ENCODE measurements at places on chromosomes 1 and 21.

GRCh38 chr1:214005708-214006107, 17.9 kb downstream of the PROX1 start:
- no peak for DNase-seq

GRCh38 chr1:41368801-41369200, 7.6 kb downstream of the FOXO6 start:
- no peak for DNase-seq

DNA sequence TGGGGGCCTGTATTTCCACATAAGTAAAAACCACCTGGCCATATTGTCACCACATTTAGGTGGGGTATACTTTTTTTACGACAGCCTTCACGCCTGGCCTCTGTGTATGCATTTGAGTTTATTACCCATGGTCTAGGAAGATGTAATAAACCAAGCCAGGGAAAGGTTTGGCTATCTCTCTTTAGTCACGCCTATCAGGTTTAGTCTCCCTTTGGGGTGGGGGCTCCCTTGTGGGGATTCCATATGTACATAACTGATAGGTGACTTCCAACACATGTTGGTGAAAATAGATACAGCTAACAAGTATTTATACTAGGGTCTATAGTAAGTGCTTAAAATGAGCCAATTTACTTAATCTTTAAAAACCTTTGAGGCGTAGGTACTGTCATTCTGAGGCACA, 4.2 kb downstream of the YBX1 start:
- DNase-seq = no peak

- DNase-seq = no peak
These were observed 45.9 kb downstream of the KLHDC7A start for GRCh38 chr1:18526436-18527275.

GRCh38 chr1:48670234-48671020, 106.3 kb downstream of the BEND5 start:
- DNase-seq = no peak

GRCh38 chr1:243287652-243288051, 31.8 kb downstream of the SDCCAG8 start:
- DNase-seq = no peak

GRCh38 chr1:113949007-113949406, 19.9 kb downstream of the HIPK1 start:
- DNase-seq = no peak

DNA sequence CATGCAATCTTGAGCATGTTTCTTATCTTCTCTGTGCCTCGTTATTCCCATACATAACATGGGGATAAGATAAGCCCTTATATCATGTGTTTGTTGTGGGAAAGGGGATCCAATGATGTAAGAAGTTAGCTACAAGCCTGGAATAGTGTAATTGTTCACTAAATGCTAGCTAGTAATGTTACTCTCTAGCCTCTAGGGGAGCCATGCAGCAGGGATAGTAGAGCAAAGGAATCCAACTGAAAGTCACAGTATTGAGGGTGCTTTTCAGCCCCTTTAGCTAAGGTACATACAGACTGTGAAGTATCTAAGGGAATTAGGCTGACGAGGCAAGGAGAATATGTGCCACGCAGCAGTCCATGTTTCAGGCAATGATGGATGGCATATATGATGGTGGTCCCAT, 46.9 kb downstream of the IL23R start:
- no peak for DNase-seq

DNA sequence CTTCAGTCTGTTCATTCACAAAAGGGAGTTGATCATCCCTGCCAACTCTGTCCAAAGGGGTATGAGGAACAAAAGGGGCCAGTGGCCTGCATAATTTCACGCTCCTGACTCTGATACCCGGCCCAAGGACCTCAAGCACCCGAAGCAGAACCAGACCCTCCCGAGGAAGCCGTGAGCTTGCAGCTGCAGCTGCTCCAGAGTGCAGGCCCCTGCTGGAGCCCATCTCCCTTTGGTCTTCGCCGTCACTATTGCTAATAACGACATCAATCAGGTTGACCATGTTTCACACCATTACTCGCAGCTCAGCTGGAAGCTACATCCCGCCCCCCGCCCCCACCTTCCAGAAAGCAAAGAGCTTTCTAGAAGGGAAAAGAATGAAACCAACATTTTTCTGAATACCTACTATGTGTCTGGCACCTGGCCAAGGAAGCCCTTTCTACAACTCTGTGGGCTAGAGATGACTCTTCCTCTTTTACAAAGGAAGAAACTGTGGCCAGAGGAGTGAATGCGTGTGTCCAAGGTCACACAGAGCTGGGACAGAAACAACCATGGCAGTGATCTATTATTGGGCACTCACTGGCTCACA, 5.5 kb downstream of the NKAIN1 start:
- DNase-seq = no peak

GRCh38 chr1:162701286-162701685, 69.0 kb downstream of the DDR2 start:
- DNase-seq = no peak

- no peak for DNase-seq
These were observed 4.4 kb upstream of the HNRNPU start for GRCh38 chr1:244868484-244869363.

GRCh38 chr1:178702146-178702545, 22.9 kb upstream of the RALGPS2 start:
- no peak for DNase-seq

DNA sequence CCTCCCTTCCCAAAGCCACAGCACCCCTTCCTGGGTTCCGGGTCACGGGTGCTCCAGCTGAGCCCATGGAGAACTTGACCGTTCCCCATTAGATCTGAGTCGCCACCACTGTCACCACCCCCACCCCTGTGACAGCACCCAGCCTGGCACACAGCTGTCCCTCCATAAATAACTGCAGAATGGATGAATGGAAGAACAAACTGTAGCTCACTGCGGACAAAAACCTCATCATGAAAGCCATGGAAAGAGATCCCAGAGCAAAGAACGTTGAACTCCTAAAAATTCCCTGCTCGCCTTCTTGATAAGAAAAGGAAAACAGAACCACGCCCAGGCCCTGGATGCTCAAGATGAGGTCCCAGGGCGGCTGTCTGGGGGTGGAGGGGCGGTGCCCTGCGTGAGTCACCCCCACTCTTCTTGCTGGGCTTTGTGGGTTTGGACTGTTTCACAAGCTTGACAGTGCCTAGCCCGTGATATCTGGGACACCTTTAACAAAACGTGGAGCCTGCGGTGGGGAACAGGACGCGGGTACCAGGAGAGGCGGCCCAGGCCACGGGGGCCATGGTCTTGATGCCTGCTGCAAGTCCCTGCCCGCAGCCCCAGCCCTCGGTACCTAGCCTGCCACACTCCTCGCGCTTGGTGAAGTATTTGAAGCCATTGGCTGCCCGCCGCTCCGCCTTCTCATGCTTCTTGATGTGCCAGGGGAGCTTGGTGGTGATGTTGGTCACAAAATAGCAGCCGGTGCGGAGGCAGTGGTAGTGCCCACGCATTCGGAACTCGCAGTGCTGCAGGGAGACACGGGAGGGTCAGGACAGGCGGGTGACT, 151.9 kb downstream of the CASZ1 start:
- DNase-seq = no peak
